ENCODE measurements at places on chromosomes 4 and X.
A peak's percentile ranks its signal among the peaks of the same experiment; 100 is the strongest.

- DNase-seq = no peak
Measured at GRCh38 chrX:22021751-22022324, 10.3 kb upstream of the PHEX start.

DNA sequence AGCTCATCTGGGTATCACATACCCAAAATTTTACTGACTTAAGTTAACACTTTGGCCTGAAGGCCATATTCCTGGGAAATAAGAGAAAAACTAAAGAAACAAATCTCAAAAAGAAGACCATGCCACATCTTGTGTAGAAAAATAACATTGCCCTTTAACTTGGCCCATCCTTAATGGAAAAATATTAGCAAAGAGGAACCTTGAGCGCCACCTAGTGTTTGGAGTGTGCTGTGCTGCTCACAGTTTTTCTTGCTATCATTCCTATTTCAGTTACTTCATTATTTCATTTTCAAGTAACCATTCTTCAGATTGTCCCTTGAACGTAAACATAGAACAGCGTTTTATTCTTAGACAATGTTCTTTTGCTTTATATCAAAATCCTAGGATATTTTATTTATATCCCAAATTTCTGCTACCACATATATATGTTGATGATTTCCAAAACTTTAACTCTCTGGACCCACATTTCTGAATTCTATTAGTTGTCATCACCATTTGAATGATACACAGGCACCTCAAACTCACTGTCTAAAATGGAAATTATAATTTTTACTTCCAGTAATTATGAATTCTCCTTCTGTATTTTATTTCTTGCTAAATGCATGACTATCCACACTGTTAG, 999.0 kb upstream of the ADGRL3 start:
- DNase-seq = peak; percentile 44

- no peak for DNase-seq
Measured at GRCh38 chr4:161133586-161134276, 1030.1 kb downstream of the FSTL5 start.

DNA sequence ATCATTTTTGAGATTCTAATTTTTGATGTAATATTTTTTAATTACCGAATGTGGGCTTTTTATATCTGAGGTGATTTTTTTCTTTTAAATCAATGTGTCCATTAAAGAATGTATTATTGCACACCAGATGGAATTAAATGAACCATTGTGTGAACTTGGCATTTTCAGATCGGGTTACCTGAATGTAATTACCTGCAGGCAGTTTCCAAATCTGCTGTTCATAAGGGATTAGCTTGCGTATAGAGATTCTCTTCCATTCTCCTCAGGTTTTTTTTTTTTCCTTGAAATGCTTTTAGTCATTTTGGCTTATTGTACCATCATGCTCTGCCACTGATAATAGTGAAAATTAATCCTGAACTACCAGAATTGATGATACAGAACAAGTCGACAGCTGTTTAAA, 511.5 kb upstream of the ATOH1 start:
- DNase-seq = no peak

- DNase-seq = no peak
Measured at GRCh38 chr4:95857761-95858160, 17.9 kb downstream of the PDHA2 start.

DNA sequence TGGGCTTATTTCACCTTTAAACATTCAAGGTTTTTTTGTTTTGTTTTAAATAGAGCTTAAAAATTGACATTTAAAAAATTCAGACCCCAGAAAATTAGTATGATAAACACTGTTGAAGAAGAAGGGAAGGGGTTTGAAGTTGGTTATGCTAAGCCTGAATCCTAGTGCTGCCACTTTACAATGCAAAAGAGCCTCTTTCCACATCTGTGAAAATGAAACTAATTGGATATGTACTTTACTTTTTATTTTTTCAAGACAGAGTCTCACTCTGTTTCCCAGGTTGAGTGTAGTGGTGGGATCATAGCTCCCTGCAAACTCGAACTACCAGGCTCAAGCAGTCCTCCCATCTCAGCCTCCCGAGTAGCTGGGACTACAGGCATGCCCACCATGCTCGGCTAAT, 41.8 kb downstream of the FIP1L1 start:
- no peak for DNase-seq

- DNase-seq = no peak
Measured at GRCh38 chrX:153794897-153795816, 689 bp downstream of the SSR4 start.

DNA sequence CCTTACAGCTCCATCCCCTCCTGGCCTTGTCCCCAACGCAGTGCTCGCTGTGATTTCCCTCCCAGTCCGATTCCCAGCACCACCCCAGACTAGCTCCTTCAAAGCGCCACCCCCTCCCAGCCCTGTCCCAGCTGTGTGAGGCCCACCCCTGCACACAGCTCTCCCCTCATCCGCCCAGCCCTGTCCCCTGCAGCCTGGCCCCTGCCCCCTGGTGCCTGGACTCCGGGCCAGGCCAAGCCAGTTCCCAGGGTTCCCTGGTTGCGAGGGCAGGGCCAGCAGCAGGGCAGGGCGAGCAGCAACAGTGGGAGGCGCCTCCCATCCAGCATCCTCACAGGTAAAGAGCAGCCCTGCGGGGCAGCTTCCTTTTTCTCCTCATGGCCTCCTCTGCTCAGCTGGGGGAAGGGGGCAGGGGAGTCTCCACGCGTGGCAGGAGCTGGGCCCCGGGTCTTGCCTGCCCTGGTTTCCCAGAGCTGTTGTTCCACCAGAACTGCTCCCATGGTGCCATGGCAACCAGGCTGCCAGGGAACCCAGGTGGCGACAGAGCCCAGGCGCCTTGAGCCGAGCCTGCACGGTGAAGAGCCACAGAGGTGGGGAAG, 24.8 kb downstream of the IQSEC2 start:
- no peak for DNase-seq

DNA sequence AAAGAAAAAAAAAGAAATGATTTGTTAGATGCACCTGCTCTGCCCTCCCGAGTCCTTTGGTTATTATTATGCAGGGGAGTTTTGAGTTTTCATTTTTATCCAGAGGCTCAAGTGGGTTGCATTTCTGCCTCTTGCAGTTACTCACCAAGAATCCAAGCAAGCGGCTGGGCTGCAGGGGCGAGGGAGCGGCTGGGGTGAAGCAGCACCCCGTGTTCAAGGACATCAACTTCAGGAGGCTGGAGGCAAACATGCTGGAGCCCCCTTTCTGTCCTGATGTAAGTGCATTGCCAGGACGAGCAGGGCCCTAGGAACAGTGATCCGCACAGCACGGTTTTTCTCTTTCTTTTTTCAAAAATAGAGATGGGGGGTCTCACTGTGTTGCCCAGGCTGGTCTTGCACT, 39.1 kb downstream of the HTT-AS start:
- no peak for DNase-seq

- DNase-seq = no peak
Measured at GRCh38 chr4:184959309-184959708, 59.0 kb upstream of the HELT start.

DNA sequence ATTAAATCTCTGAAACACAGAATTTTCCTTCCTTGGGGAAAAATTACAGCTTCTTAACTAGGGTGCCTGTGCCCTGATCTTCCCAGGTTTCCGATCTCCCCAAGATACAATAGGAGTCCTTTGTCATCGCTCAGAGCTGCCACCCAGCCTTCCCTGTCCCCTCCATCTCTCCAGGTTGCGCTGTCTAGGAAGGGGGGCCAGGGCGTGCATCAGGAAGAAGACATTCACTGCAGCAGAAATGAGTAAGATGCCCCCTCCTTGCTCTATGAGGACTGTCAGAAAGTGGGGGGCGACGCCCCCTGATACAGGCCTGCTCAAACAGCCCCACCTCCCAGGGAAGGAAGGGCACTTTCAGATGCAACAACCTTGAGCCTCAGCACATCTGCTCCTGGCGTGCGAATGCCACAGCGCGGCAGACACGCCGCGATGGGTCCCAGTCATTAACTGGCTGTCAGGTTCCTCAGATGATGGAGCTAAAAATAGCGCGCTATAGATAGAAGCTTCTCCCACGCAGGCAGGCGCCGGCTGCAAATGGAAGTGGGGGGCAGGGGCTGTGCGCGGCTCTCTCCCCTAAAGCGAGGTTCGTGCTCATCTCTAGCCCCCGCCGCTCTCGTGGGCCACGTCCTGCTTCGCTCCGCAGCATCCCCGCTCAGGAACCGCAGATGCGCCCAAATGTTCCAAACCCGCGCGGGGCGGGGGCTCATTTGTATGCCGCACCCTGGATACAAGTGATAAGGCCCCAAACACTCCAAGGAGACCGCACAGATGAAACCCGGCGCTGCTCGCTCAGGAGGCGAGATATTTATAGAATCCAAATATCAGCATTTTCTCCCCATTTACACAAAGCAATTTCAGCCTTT, 57.6 kb upstream of the LGI2 start:
- DNase-seq = peak; percentile 21

DNA sequence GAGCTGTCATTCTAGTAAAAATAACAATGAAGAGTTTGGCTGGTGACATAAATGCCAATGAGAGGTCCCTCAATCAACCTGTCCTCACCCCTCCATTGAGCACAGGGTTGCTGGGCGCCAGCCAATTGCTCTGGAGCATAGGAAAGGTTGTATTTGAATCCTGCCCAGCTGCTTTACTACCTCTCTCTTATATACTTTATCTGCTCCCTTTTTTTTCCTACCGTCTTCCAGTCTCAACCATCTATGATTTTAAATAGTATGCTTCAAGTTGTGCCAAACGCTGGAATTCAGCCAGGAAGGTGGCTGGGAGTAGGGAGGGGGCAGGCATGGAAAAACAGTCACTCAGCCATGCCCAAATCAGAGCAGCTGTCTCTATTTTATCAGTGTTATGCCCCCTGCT, 153.8 kb downstream of the NR3C2 start:
- no peak for DNase-seq

- no peak for DNase-seq
Measured at GRCh38 chr4:109631532-109632108, 71.6 kb downstream of the MCUB start.

- no peak for DNase-seq
Measured at GRCh38 chr4:42628740-42629139, 28.2 kb downstream of the ATP8A1 start.

DNA sequence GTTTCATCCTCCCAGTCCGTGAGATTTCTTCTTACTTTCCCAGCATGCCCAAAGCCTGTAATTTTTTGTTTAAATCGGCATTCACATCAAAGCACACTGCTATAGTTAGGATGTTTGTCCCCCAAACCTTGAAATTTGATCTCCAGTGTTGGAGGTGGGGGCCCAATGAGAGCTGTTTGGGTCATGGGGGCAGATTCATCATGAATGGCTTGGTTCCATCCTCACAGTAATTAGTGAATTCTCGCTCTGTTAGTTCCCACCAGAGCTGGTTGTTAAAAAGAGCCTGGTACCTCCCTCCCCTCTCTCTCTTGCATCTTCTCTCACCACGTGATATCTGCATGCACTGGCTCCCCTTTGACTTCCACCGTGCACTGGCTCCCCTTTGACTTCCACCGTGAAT, 40.5 kb upstream of the PGRMC2 start:
- no peak for DNase-seq

DNA sequence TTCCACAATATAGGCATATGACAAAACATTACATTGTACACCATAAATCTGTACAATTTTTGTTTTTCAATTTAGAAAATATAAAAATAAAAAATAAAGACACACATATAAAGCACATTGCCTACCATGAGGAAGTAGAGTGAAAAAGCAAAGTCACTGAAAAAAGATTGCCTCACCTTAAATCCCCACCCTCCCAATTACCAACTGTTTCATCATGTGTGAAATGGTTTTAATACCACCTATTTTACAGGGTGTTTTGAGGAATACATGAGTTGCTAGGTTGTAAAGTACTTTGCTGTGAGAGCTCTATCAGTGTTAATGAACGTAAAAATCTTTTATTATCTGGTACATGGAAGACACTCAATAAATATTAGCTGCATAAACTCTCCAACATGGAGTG, 373.6 kb upstream of the NDST3 start:
- no peak for DNase-seq

DNA sequence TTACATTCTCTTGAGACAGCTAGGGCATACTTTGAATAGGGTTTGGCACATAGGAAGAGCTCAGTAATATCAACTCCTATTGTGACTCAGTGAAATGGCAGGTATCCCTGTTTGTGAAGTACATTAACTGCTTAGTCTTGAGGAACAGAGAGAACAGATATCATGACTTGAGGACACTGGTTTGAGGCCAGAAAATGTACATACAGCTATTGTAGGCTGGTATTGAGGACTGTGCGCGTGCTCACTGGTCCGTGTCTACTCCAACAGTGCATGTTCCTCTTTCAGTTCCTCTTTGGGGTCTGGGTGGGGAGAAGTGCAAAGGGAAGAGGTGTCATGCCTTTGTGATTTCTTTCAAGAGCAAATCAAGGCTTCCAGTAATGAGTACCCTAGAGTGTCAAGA, 34.6 kb upstream of the TBC1D9 start:
- DNase-seq = no peak

GRCh38 chr4:156732634-156733033, 239.0 kb downstream of the PDGFC start:
- no peak for DNase-seq

GRCh38 chr4:147034372-147034771, 88.7 kb upstream of the TTC29 start:
- DNase-seq = no peak

- DNase-seq = no peak
Measured at GRCh38 chr4:38243388-38244053, 283.3 kb downstream of the PTTG2 start.

Measured in stimulated activated CD4-positive, alpha-beta T cell treated with anti-CD3 and anti-CD28 coated beads, Interleukin-15, amount 100 ng/mL, for 24 hours (primary cell).